ENCODE measurements at places on chromosomes 5 and 9.
A peak's percentile ranks its signal among the peaks of the same experiment; 100 is the strongest.

DNA sequence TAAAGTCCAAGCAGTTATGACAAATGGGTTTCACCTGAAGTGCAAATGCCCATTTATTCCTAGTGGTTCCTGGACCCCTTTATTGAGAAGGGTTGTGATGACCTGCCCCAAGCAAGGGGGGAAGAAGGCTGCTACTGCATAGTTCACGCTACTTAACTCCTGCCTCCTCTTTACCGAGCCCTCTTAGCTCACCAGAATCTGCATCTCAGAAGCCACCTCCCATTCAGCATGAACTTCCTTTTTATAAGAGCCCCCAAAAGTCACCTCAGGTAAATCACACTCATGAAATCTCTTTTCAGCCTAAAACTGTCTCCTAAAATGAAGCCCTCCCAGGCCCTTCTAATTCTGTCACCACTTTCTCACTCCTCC is 26.6 kb upstream of the C9orf72 start:
- no peak for DNase-seq

GRCh38 chr5:137148159-137148558 is 351.0 kb downstream of the SPOCK1 start:
- no peak for DNase-seq

- peak; percentile 62 for DNase-seq
Measured at GRCh38 chr5:35924950-35925722, 13.3 kb downstream of the CAPSL start.

DNA sequence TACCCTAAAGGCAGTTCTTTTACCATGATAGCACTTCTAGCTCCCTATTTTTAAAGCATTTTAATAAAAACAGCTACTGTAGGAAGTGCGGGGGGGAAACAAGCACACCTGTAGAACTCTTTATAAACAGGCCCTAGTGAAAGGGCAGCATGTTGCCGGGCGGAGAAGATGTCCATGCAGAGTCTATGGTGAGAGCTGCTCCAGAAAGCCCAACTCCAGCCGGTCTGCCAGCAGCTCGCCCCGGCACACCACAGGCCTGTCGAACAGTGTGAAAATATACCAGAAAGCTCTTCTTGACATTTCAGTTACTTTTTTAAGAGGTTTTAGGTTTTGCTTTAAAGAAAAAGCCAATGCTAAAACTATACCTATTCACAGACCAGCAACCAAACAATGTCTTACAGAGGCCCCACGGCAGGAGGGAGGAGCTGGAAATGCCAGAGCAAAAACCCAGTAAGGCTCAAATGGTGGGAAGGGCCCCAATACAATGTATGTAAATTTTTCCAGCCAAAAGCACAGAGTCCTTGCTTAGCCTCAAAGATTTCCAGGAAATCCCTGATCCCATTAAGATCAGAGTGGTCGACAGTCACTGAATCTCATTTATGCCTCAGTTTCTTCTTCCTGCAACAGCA is 121.2 kb downstream of the SAXO1 start:
- no peak for DNase-seq

GRCh38 chr5:149129181-149129580 is 12.1 kb upstream of the ABLIM3 start:
- DNase-seq = no peak

DNA sequence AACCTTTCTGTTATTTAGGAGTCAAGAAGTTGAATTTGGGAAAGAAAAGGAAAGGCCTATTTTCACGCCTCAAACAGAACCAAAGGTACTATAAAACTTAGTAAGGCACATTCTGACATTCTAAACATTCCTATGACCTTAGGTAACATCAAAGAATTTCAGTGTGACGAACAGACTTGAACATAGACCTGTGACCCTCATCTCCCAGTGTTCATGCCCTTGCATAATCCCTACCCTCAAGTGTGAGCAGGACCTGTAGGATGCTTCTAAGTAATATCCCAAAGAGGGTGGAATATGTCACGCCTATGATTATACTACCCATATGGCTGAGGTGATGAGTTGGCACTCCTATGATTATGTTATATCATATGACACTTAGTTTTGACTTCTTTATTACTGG is 540.9 kb downstream of the KIF4B start:
- DNase-seq = no peak

DNA sequence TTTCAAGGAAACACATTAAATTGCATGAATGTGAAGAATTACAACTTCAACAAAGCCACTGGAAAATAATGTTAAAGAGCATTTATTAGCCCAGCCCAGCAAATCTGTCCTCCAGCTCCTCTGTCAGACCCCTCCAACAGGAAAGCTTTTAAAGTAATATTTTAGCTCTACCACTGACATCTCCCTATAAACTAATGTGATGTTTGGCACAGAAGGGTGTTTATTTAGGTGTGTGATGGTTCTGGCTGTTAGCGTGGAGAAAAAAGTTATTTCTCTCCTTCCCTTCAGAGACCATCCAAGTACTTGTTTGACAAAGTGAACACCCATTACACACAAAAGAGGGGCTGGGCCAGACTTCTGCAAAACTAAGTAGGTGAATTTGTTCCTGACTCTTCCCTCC is 111.9 kb upstream of the TARS1 start:
- no peak for DNase-seq

DNA sequence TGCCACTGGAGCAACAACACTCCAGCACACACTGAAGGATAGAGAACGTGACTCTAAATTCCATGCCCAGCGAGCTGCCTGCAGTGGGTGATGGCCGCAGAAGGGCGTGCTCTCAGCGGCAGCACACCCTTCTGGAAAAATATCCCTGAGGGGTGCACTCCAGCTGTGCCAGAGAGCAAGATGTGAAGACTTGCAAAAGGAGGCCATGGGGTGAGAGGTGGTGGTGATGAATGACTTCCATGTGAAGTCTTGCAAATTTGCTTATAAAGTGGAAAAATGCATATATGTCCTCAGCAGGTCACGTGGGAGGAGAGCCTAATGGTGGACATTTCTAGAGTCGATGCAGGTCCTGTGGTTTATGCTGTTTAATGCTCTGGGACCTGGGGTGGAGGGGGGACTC is 39.8 kb upstream of the COL5A1 start:
- no peak for DNase-seq

Data from NCI-H1417 (cell line).